ENCODE measurements at places on chromosomes 1 and 21. TPM values are rescaled to one million over a fixed set of nuclear protein-coding genes. Genes with fewer than 3 reads are reported as not detected.

DNA sequence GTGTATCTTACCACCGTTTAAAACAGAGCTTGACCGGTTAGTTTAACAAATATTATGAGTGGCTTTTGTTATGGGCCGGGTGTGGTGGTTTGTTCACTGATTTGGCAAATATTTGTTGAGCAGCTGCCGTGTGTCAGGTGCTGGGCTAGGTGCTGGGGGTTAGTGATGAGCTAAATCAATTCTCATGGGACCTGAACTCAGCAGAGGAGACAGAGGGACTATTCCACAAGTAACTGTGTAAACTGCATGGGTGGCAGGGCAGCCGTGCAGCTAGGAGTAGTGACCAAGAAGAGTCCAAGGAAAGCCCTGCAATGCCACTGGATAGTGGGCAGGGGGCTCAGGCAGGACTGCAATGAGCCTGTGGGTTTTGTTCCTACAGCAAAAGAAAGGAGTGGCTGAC is 11.2 kb upstream of the C2CD2 start:
- DNase-seq, result no peak

B3GALT2 gene
- total RNA-seq, result not detected

HIVEP3 gene
- 6.7 TPM for total RNA-seq

KIF26B gene
- total RNA-seq, result 2.8 TPM

ATG4C gene
- total RNA-seq, result 8.0 TPM

KAZN gene
- 5.7 TPM for total RNA-seq
